Cortex of kidney (tissue), 1 donor: ENCODE measurements at places on chromosomes 13 and 19.

DNA sequence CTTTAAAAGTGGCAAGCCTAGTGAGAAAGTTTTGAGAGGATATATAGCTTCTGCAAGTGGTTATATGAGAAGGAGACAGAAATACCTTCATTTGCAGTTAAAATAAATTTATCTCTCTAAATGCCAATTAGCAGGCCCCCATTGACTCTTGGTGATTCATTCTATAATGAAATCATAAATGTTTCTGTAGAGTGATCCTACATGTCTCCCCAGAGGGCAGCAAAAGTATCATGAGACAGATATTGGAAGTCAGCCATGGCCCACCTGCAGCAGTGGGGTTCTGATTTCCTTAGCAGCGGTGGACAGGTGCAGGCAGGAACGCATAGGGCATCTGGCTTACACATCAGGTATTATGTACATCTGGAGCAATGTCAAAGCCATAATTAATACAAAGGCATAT lies 385.4 kb upstream of the SLC10A2 start:
- DNase-seq = no peak

GRCh38 chr13:67792151-67792676 lies 562.1 kb upstream of the PCDH9 start:
- DNase-seq = no peak

DNA sequence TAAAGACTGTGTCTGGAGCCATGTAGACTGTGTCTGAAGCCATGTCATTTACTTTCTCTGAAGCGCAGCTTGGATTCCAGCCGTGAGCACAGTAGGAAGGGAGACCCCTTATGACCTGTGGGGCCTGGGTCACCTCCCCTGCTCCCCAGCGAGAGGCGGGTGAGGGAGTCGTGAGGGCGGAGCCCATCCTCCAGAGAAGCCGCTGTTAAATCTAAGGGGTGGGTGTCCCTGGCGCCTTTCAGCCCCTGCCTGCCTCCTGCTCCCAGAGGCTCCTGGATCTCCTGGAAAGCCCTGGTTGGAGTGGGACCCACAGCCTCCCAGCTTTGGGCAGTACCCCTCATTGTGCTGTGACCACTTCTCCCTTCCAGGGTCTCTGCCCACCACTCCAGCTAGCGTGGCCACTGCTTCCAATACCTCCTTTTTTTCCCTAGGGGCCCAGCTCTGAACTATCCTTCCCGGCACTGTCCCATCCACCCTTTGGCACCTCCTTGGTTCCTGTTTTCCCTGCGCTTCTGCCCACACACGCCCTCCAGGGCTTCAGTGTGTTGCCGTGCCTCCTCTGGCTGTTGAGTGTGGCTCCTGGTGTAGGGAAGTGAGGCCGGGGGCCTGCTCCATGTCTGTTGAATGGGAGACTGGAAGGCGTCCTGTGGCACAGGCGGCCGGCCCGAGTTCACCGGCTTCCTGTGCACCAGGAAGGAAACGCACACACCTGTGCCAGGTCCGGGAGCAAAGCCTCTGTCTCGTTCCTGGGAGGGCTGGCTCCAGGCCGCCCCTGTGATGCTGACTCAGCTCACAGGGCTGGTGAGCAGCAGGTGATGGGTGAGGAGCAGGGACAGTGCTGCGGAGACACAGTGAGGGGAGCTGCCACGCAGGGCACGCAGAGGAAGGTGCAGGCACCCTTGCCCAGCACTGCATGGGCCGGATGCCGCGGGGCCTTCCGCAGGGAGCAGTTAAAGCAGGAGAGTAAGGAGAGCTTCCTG lies 29.4 kb downstream of the ATP4B start:
- no peak for DNase-seq

- no peak for DNase-seq
These were observed 29.1 kb downstream of the ATP12A start for GRCh38 chr13:24709186-24709913.

DNA sequence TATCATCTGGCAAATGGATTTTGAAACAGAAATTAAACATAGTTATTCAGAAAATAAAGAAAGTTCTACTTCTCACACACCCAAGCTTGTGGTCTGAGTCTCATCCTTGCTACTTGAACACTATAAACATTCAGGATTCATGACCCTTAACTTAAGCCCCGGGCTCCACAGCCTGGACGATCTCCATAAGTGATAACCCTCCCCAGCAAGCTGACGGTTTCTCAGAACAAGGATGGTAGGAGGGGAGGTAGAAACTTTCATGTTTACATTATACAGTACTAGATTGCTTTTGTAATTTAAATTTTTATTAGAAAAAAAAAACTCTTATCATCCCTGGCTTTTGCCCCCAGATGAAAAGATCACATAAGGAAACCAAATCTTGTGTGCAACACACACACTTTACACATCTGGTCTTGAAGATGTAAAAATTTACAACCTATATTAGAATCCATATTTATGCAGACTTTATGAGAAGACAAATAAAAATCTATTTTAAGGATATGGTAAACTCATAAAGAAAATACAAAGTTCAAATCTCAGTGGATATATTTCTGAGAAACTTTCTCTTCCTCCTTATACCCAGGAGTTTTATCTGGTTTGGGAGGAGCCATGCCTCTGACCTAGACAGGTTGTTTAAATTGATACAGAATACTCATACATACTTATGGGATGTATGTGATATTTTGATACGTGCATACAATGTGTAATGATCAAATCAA lies 20.0 kb upstream of the ATP12A start:
- DNase-seq = no peak
